ENCODE measurements at places on chromosomes 3 and 15.
A peak's percentile ranks its signal among the peaks of the same experiment; 100 is the strongest.

- peak; percentile 96 for DNase-seq
These were observed 124.8 kb upstream of the PTX3 start for GRCh38 chr3:157311633-157312375.

DNA sequence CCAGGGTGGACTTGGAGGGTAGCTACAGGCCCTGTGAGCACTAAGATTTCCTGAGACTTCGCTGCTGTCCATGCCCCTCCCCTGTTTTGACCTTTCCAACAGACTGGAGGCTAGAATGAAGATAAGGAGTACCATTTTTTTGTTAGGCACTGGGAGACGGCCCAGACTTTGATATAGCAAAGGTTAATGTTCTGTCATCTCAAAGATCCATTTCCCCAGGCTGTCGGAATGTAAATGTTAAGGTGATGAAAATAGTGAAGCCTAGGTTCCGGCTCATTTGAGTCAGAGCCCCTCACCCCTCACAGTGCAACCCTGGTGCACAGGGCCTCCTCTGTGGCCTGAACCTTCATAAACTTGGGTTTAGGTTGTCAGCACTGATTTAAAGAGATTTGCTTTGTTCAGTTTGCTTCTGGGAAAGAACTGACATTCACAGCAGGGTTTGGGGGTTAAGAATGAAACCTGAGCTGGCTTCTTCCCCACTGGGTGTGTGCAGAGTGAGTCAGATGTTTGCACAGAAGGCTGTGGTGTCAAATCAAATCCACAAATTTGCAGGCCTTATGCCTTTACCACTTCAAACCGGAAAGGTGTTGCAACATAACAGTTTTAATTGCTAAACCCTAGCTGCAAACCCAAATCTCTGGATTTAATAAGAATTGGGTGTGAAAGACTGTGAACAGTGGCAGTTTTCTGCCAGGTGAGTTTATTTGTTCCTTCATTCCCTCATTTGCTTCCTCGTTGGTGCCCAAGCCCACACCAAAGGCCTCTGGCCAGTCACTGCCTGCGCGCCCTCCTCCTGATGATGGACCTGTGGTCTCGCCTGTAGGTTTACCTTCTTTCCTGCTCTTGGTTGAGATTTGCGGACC is 20.6 kb upstream of the KCTD6 start:
- DNase-seq, result peak; percentile 98

- no peak for DNase-seq
These were observed 75.6 kb downstream of the RAD18 start for GRCh38 chr3:8887435-8888300.

- peak; percentile 76 for DNase-seq
These were observed 49.7 kb upstream of the ATOSA start for GRCh38 chr15:52728899-52729298.

DNA sequence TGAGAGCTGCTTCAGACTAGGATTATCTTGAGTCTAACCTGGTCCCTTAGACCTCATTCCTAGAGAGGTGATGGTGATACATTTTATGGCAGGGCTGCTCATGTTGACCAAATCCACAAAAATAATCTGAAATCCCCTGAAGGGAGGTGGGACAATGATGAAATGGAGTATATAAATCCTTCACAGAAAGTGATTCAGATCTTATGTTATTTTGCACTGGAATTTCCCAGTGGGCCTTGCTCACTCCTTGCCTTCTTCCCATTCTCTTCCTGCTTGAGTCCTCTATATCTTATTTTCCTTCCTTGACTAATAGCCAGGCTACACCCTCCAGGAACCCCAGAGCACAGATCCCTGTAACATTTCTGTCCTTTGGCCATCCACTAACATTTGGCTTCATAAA is 10.4 kb upstream of the TMEM202 start:
- DNase-seq, result no peak

- DNase-seq, result no peak
These were observed 563.6 kb downstream of the NAALADL2 start for GRCh38 chr3:175422744-175423143.

GRCh38 chr3:11116336-11117059 is 37.8 kb upstream of the HRH1 start:
- no peak for DNase-seq

DNA sequence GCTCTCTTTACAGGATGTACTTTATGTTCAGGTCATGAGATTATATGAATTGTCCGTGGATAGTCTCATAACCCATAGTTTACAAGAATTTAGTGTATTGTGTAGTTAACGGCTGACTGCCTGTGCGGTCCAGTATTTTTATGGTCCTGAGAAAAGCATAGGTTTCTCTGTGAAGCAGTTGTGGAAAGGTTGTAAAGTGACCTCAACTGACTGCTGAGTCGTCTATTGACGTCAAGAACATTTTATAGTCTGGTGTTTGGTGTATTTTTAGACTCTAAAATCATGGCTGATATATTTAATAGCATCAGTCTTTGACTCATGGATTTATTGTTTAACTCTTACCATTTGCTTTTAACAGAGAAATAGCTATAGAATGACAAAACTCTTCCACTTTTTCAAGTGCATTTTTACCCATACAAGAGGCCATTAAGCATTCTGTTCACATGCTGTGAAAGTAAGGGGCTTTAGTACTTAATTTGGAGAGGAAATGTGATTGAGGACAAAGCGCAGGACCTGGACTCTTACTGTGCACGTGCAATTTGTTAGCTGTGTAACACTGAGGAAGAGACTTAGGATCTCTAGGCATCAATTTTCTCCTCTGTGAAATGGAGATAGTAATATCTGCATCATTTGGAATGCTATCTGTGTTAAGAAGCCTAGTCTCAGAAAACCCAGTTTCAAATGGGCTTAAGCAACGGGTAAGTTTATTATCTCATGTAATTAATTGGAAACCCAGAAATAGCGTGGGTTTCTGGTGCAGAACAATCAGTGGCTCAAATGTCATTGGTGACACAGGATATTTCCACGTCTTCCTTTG is 240.8 kb downstream of the NFKBIZ start:
- peak; percentile 83 for DNase-seq

- no peak for DNase-seq
These were observed 134.7 kb upstream of the CCDC54 start for GRCh38 chr3:107242579-107242978.

DNA sequence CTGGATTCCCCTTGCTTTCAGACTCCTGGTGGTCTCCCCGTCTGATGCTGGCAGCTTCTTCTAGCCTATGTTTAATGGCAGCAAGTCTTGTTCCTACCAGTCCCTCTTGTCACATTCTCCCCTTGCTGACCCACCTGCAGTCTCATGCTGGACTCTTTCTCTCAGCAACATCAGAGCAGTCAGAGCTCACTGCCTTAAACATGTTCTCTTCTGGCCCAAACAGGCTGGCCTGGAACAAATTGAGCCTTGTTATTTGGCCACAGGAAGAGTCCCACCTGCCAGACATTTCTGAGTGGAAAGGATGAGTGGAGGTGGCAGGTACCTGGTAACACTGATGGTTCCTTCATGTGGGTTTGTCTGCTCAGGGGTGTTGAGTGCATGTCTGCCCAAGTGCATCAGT is 59.2 kb upstream of the APEH start:
- no peak for DNase-seq

GRCh38 chr3:114939920-114940319 is 207.2 kb downstream of the ZBTB20 start:
- no peak for DNase-seq

DNA sequence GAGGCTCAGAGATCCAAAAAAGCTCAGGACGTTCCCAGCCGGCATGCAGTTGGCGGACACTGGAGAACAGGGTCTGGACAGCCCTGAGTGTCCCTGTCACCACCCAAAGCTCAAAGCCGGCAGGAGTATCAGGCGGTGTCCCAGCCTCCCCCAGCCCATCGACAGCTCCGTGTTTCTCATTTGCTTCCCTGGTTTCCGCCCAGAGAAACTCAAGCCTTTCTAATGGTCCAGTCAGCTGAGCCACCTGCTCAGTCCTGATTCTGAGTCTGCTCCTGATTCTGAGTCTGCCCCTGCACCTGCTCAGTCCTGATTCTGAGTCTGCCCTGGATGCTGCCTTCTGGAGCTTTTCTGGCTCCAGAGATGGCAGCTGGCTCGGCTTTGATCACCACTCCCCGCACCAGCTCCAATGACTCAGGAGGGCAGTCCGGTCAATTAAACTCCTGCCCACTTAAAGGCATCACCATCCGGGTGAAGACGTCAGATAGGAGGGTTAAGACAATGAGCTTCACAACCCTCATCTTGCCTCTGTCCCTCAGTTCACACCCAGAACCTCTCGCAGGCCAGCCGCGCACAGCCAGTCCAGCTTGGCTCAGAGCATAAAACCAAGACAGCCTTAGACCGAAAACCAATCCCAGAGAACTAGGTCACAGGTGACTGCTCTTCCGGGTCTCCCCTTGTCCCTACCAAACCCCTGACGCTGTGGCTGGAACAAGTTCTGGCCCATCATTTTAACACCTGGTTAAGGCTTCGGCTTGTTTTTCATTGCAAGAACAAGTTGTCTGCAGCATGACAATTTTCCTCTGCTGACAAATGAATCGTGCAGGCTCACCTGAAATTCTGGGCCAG is 6.8 kb downstream of the PCSK6 start:
- no peak for DNase-seq

GRCh38 chr3:46865546-46865945 is 2.3 kb upstream of the MYL3 start:
- DNase-seq, result no peak

- DNase-seq, result peak; percentile 87
These were observed 164.5 kb downstream of the PTPRG start for GRCh38 chr3:61725851-61726333.

- DNase-seq, result no peak
These were observed 437.8 kb downstream of the ZIC1 start for GRCh38 chr3:147846854-147847478.

- DNase-seq, result no peak
These were observed 47.2 kb downstream of the NCK1 start for GRCh38 chr3:136909187-136909586.

DNA sequence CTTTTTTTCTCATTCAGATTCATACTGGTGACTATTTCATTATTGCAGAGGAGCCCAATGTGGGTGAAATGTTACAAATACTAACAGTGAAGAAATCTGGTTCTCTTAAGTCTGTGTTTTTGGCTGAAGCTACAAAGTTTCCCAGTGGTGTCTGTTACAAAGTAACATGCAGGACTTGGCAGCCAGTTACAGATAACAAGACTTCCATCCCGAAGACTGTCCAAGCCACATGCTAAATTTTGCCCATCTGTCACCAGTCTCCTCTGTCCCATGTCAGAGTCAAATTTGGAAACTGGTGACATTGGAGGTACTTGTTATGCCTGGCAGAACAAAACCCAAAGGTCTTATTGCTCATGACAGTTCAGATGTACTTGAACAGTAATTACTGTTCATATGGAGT is 269.2 kb upstream of the GOLIM4 start:
- no peak for DNase-seq

DNA sequence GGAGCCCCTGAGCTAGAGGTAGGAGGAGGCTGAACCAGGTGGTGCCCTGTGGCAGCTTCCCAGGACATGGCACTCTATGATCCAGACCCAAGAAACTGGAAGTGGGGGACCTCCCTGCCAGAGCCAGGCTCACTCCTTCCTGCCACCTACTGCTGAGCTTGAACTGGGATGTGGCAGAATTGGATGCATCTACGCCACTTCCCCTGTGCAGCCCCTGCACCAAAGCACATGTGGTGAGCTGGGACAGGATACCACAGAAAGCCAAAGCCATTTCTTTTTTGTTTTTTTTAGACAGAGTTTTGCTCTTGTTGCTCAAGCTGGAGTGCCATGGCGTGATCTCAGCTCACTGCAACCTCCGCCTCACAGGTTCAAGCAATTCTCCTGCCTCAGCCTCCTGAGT is 518.0 kb upstream of the PPP2R3A start:
- no peak for DNase-seq

- peak; percentile 15 for DNase-seq
These were observed 1.0 kb downstream of the DTWD1 start for GRCh38 chr15:49621887-49622286.

DNA sequence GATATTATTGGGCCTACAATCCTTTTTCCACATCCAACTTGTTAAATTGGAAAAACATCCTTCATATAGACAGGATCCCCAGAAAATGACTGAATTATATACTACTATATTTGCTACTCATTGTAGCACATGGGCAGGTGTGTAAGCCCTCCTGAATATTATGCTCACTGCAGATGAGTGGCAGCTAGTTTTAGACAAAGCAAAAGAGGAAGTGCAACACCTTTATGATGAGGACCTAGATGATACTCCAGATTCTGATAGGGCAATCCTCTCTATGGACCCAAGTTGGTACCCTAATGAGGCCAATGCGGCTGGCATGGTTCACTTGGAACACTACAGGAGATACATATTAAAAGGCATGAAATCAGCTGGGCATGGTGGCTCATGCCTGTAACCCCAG is 119.1 kb upstream of the PLCL2 start:
- DNase-seq, result no peak

GRCh38 chr15:98063871-98064270 is 103.4 kb downstream of the ARRDC4 start:
- DNase-seq, result no peak

- DNase-seq, result no peak
These were observed 14.1 kb downstream of the LCMT2 start for GRCh38 chr15:43316016-43316970.

DNA sequence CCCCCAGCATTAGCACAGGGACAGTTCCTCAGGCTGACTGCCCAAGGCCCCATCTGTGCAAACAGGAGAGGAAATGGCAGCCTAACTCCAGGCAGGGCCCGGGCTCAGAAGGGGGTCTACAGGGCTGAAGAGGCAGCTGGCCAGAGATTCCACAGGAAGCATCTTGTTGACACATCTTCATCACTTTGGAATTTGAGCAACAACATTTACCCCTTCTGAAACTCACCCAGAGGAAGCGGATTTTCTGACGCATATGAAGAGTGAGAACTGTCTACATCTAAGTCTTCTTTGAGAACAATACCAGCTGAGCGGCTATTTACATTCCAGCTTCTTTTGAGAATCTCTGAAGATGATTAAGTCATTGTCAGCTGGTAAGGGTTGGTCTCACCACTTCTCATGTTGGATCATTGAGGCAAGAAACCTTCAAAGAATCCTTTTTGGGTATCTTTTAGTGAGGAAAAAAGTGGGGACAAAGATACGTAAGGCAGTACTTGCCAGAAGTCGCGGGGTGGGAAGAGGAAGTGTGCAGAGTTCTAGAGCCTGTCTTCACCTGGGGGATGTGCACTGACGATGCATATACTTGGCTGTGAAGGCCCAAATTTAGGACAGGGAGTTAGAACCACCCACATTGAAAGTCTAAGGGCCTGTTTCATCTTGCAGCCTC is 25.4 kb upstream of the SRP14 start:
- DNase-seq, result peak; percentile 98

GRCh38 chr3:177493091-177493490 is 295.8 kb upstream of the TBL1XR1 start:
- no peak for DNase-seq

- no peak for DNase-seq
These were observed 198.7 kb downstream of the NTRK3 start for GRCh38 chr15:88057836-88058235.

GRCh38 chr3:132624790-132625189 is 27.7 kb downstream of the ACKR4 start:
- no peak for DNase-seq

DNA sequence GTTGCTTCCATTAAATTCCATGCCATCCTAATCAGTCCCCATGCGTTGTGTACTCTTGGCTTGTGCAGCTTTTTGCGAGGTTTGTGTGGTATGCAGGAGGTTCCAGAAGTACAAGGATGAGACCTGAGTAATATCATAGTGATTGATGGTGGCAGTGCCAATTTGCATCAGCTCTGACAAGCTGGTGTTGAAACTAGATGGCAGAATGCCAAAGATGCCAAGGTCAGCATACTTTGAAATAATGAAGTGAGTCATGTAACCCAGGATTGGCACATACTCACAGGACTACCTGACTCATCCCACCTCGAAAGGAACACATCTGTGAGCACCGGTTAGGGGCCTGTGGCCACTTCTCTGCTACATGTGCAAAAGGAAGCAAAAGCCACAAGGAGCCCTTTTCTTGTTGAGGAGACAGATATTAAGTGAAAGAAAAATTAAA is 14.3 kb downstream of the KAT2B start:
- DNase-seq, result peak; percentile 83

Measured in iris pigment epithelial cell (primary cell).